ENCODE measurements at places on chromosomes 6 and 20. TPM values are rescaled to one million over a fixed set of nuclear protein-coding genes. Genes with fewer than 3 reads are reported as not detected.

DNA sequence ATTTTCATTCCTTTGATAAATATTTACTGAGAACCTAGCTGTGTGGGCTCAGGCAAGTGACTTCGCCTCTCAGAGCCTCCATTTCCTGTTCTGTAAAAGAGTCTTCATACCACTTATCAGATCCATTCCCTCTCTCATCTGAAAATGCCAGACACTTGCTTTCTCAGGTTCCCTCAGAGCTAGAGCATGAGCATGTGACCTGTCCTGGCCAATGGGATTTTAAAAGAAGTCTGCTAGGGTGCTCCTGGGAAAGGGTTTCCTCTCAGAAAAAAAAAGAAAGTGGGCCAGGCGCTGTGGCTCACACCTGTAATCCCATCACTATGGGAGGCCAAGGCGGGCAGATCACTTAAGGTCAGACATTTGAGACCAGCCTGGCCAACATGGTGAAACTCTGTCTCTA, 5.3 kb downstream of the KCNB1 start:
- no peak for DNase-seq

DNA sequence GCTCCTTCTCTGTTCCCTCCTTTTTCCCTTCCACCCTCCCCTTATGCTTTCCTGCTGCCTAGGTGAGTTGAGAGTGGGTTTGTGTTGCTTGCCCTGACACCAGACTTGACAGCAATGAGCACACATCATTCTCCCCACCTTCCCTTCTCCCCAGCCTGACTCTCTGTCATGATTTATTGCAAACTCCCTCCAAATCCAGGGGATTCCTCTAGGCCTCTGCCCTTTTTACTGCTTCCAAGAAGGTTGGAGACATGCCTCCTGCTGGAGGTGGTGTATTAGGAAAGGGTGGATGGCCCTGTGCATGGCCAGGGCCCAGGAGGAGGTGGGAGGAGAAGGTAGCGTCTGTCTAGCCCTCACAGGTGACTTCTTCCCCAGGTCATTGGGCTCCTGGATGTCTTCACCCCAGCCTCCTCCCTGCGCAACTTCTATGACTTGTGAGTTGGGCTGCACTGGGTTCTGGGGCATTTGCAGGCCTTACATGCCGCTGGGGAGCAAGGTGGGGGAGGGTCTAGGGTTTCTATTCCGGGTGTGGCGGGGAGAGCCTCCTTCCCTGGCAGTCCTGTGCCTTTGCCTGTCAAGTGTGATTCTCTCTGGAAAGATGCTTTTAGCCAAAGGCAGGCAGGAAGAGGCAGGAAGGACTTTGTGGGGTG, 2.1 kb downstream of the MAPK13 start:
- no peak for DNase-seq

DNA sequence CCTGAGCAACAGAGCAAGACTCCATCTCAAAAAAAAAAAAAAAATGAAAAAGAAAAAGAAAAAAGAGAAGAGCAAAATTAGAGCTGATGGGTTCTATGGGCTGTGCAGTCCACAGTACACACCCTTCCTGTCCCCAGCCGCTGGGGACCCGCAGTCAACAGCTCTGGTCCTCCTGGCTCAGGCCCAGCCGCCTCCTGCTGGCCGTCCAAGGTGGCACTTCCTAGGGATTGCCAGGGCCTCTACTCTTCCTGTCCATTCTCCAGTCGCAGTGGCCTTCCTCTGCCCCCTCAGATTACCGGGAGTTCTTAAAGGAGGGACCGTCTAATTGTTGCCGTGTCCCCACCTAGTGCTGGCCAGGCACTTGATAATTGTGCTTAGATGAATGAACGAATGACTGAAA, 41.7 kb downstream of the TMEM242 start:
- DNase-seq = no peak

The EPPIN gene
- polyA plus RNA-seq = 0.36 TPM

The BHLHE23 gene
- not detected for polyA plus RNA-seq

Measured in renal pelvis (tissue), 12 donors.